ENCODE measurements at places on chromosomes 7 and 10. TPM values are rescaled to one million over a fixed set of nuclear protein-coding genes. Genes with fewer than 3 reads are reported as not detected.

The GPR15LG gene
- total RNA-seq = not detected

The ASZ1 gene
- not detected for total RNA-seq

The TMEM196 gene
- total RNA-seq = not detected

The HSPA12A gene
- 5.6 TPM for total RNA-seq

The NFE2L3 gene
- 6.2 TPM for total RNA-seq

The SPDYE2B gene
- not detected for total RNA-seq

The CYP3A7 gene
- not detected for total RNA-seq

The HOXA5 gene
- total RNA-seq = not detected

The PFKFB3 gene
- total RNA-seq = 52.2 TPM

The SLC39A12 gene
- total RNA-seq = 0.22 TPM

The ACSM6 gene
- total RNA-seq = not detected

The INHBA gene
- 0.09 TPM for total RNA-seq

The ADAM12 gene
- total RNA-seq = 7.4 TPM

- DNase-seq = no peak
Measured at GRCh38 chr7:66227808-66228207, 22.7 kb downstream of the TPST1 start.

DNA sequence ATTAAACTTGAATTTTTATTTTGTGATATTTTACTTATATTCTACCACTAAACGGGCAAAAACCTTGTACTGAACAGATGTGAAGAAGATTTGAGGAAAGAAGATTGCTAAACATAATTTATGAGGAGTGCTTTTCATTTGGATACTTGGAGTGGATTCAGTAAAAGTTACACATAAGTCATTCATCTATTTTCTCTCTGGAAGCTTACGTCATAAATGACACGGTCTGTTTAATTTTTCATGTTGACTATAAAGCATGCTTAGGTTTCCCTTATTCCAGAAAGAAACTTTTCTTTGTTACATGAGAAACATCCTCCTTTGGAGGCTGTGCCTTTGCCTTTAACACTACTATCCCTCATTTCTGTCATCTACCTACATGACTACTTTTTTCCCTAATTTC, 53.9 kb downstream of the TFEC start:
- DNase-seq = no peak

GRCh38 chr7:29480934-29481651, 82.5 kb upstream of the PRR15 start:
- no peak for DNase-seq

GRCh38 chr7:23672033-23672432, 8.0 kb upstream of the FAM221A start:
- no peak for DNase-seq

GRCh38 chr7:135282561-135283254, 49.1 kb downstream of the STRA8 start:
- no peak for DNase-seq

- DNase-seq = no peak
Measured at GRCh38 chr7:128069373-128070364, 38.4 kb upstream of the LRRC4 start.

- no peak for DNase-seq
Measured at GRCh38 chr10:87866412-87866974, 3.1 kb downstream of the PTEN start.

DNA sequence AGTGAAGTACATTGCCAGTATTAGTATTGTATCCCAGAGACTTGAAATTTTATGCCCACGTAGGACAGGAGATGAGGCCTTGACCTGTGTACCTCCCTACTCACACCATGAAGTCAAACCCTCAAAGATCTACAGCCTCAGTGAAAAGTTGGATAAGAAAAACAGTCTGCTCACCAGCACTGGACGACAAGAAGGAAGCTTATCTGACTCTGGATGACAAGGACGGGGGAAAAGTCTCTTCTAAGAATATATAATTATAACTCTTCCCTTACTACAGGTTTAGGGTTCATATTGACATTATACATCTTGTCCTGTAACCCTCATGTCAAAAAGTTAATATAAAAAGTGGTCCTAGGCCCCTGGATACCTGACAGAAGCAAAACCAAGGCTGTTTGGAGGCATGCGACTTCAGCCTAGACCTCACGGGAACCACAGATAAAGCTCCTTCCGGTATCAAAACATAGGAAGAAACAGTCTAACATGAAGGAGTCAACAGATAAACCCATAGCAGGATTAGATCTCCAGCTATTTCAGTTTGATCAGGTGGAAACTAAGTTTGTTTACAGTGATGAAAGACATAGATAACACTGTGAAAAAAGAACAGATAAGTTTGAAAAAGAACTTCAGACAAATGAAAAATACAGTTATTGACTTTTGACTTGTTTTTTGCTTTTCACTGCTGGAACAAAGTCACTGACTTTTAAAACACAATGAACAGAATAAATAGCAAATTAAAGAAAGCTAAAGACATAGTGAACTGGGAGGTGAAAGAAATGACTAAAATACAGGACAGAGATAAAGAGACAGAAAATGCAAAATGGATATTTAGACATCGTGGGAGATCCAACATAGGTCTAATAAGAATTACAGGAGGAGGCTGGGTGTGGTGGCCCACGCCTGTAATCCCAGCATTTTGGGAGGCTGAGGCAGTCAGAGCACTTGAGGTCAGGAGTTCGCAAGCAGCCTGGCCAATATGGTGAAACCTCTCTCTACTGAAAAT, 145.9 kb downstream of the PHTF2 start:
- DNase-seq = no peak

- DNase-seq = no peak
Measured at GRCh38 chr7:6284461-6285360, 12.3 kb upstream of the CYTH3 start.

GRCh38 chr10:24652381-24652957, 71.2 kb downstream of the ARHGAP21 start:
- no peak for DNase-seq

- DNase-seq = no peak
Measured at GRCh38 chr7:33766405-33766804, 138.9 kb upstream of the BMPER start.

DNA sequence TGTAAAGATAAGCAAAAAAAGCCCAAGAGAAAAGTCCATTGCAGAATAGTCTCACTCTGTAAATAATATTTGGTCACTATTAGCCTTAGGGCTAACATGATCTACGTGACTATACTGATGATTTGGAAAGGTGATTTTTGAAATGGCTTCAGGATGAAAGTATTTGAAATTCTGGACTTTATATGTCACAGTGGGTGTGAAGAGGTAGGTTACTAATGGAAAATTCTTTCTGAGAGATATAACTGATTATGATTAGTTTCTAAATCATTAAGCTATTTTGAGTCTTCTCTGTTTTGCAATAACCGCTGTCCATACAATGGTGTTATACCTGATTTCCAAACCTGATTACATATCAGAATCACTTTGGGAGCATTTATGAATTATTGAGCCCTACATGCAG, 20.1 kb upstream of the HBP1 start:
- no peak for DNase-seq

DNA sequence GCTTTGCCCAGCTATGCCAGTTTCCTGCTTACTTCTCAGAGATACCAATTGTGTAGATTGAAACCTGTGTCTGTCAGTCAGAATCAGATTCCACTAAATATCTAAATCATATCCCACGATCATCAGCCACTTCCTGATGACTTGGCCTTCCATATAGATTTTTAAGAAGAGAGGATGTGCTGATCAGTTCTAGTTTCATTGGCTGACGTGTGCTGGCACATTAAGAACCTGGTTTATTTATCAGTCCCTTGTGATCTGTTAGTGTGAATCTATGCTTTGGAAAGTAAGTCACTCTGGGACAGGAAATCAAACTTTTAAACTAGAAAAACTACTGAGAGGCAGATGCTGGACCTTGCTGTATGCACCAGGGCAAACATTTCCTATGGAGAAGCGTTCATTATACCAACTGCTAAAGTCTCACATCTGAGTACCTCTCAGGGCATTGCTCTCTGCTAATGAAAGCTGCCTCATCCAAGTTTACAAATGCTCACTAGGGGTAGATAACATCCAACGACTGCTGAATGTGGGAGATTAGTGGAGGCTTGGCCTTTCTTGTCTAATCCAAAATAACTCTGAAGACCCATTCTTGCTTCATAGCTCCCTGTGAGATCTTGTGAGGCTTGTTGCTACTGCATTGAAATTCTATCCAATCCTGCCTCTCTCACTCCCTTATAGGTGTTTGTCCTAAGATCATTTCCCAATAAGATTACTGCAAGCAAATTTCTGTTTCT, 109.1 kb downstream of the ARL4A start:
- peak; percentile 24 for DNase-seq

GRCh38 chr7:100546129-100546925, 7.3 kb downstream of the AGFG2 start:
- DNase-seq = no peak

DNA sequence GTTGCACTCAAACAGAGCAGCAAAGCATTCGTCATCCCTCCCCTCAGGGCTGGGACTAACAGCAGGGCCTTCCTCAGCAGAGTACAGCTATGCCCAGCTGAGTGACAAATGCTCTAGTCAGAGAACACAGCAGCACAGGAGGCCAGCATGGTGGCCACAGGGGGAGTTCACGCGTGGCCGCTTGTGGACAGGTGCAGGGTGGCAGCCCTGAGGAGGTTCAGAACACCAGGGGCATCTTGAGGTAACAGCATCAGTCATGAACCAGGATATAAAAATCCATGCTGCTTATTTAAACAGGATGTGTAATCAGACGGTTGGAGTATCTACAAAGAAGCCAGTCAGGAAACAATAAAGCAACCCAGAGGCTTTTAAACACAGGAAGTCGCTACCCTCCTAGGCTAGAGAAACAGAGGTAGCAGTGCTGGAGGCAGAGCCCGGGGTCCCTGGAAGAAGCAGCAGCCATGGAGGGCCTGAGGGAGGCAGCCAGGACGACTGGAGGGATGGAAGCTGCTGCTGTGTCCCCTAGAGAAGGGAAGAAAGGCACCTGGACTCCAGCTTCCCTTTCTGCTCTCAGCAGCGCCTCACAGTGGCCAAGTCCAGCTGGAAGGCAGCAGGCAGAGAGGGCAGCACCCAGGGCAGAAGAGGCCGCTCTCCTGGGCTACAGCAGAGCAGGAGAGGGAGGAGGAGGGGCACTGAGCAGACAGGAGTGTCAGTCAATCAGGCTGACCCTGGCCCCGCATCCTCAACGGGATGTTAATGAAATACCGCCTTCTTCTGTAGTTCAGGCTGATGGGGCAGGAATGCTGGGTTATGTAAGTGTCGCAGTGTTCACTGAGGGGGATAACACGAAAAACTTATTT, 70.8 kb upstream of the UCN3 start:
- peak; percentile 91 for DNase-seq

GRCh38 chr7:150631084-150631826, 930 bp downstream of the GIMAP6 start:
- DNase-seq = no peak

- DNase-seq = no peak
Measured at GRCh38 chr10:130970341-130971122, 341.0 kb downstream of the TCERG1L start.

DNA sequence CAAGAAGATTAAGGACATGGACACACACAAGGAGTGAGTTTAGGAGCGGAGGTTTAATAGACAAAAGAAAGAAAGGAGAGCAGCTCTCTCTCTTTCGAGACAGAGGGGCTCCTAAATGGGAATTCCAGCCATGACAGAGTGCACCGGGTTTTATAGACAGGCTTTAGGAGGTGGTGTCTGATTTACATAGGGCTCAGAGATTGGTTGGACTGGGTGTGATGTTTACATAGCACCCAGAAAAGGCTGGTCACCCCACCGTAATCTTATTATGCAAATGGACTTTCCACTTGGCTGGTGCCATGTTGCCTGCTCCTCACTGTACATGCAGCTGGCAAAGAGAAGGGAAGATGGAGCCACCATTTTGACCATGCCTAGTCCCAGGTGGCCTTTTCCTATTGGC, 28.4 kb upstream of the MRC1 start:
- peak; percentile 60 for DNase-seq

DNA sequence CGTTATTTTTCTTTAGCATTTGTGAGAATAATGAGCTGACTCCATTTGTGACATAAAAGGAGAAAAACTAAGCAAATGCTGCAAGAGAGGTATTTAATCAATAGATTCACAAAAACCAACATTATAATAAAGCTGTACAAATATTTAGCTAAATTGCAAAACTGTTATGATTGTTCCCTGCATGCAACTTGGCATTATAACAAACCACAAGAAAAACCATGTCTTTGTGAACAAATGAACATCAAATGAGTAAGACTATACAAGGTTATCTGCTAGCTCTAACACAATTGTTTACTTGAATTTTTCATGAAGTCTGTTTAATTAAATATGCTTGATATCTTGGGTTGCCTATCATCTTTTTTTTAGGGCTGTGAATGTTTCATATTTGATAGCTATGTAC, 50.8 kb upstream of the PPP1R9A start:
- DNase-seq = no peak
